ENCODE measurements at places on chromosomes 13 and 19. TPM values are rescaled to one million over a fixed set of nuclear protein-coding genes. Genes with fewer than 3 reads are reported as not detected.

Gene PGPEP1
- total RNA-seq: 14.5 TPM

Gene TJP3
- not detected for total RNA-seq

Gene PDX1
- not detected for total RNA-seq

Gene KIR2DL4
- not detected for total RNA-seq

Gene CRB3
- total RNA-seq: not detected

Gene ZNF274
- 21.7 TPM for total RNA-seq

Gene RFPL4AL1
- not detected for total RNA-seq

Gene NEK5
- total RNA-seq: 0.06 TPM

Gene MRPL54
- total RNA-seq: 67.6 TPM

Gene CLEC11A
- total RNA-seq: 288 TPM

Gene GARIN5A
- 1.7 TPM for total RNA-seq

Gene PODNL1
- 5.7 TPM for total RNA-seq

Gene IGFL3
- total RNA-seq: not detected

Gene MTUS2
- not detected for total RNA-seq

Gene KHSRP
- 168 TPM for total RNA-seq

Gene CD37
- not detected for total RNA-seq

Gene COL4A2
- 817 TPM for total RNA-seq

Gene PGLYRP1
- not detected for total RNA-seq
